NT2/D1 (cell line): ENCODE measurements at places on chromosomes 5 and 9.

- DNase-seq: no peak
Measured at GRCh38 chr5:64765804-64766504, 2.5 kb downstream of the SREK1IP1 start.

DNA sequence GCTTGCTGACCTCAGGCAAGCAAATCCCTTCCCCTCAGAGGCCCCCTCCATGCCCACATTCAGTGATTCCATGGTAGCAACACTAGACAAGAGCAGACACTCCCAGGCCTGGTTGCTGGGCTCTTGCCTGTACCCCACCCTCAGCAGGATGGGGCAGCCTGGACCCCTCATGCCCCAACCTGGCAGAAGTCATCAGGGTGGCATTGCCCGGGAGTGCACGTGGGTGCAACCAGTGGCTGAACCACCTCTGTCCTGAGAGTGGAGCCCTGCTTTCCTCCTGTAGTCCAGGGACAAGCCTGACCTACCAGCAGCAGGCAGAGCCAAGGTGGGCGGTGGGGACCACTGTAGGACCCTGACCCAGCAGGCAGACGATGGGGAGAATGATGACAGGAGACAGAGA, 65.8 kb upstream of the TBC1D2 start:
- DNase-seq: no peak

GRCh38 chr5:6742081-6742758, 29.0 kb downstream of the TENT4A start:
- no peak for DNase-seq

DNA sequence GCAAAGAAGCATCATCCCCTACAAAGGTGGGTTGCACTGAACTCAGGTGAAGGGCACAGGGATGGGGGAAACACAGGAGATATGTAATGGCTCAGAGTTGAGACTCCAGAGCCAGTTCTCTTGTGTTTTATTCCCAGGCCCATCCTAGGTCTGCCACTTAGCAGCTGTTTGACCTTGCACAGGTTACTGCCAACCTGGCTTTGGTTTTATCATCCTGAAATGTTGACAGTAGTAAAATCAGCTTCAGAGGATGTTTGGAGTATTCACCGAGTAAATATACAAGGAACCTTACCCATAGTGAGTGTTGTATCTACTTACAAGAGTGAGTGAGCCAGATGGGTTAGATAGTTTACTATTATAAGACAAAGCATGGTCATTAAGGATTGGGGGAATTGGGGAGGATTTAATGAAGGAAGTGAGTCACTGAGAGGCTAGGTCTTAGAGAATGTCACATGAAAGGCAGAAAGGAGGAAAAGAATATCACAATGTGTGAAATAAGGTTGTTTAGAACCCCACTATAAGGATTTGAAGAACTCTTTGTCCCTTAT, 141.3 kb downstream of the MAN2A1 start:
- no peak for DNase-seq

- no peak for DNase-seq
Measured at GRCh38 chr9:37200433-37201005, 80.1 kb downstream of the ZCCHC7 start.

- DNase-seq: no peak
Measured at GRCh38 chr5:73152411-73153388, 20.3 kb upstream of the TMEM174 start.

DNA sequence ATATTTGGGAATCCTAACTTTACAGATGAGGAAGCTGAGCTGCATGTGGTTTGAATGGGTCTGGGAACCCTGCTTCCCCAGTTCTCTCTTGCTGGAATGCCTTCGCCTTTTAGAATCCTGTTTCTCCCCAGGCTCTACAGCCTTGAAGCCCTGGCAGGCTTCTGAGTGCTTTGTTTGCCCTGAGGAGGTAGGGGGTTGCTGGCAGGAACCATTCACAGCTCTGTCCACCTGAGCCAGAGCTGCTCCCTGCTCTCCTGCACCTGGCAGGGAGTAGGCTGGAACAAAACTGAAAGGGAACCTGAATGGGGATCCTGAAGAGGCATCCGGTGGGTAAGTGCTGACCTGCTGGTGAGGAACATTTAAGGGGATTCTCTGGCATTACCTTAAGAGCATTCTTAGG, 33.0 kb downstream of the KIF4B start:
- DNase-seq: no peak

GRCh38 chr5:17206021-17206420, 11.4 kb upstream of the BASP1 start:
- no peak for DNase-seq

DNA sequence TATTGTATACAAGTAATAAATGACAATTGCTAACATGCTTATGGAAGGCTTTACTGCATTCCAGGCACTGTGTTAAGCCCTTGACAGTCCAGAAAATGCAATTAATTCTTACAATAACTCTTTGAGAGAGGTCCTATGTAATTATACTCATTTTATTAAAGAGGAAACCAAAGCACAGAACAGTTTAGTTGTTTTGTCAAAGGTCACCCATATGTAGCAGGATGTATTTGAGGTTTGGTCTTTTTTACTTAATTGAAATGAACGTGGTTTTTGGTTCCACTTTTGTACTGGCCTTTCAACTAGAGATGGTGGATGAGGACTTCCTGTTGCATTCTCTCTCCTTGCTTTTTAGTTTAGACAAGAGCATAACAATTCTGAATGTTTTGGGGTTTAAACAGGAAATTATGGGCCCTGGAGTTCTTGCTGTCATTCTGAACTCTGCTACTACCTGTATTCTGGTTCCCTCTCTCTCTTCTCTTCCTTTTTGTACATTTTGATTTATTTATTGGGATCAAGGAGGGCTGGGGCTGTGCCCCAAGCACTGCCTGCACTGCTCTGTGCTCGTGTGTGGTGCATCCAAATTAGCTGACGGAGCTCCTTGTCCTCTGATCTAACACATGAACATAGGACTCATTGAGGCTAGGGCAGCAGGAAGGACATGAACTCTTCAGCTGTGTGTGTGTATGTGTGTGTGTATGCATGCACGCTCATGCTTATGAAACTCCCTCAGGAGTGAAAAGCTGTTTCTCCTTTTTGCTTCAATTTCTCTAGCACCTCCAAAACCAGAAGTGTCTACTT, 47.4 kb downstream of the SLC28A3 start:
- DNase-seq: no peak
